ENCODE measurements at places on chromosomes 1 and 21. TPM values are rescaled to one million over a fixed set of nuclear protein-coding genes. Genes with fewer than 3 reads are reported as not detected.

SYCP1 gene
- total RNA-seq: not detected

SCAMP3 gene
- 47.0 TPM for total RNA-seq

KIF17 gene
- 1.7 TPM for total RNA-seq

PPFIA4 gene
- total RNA-seq: 3.1 TPM

ZNF678 gene
- total RNA-seq: 5.1 TPM

ARMH1 gene
- 0.57 TPM for total RNA-seq

A3GALT2 gene
- not detected for total RNA-seq

BRINP2 gene
- total RNA-seq: not detected

PTCH2 gene
- 0.14 TPM for total RNA-seq

HSD11B1 gene
- 1.7 TPM for total RNA-seq

LRIF1 gene
- 21.2 TPM for total RNA-seq

PGLYRP4 gene
- total RNA-seq: 4.0 TPM

SLC45A1 gene
- total RNA-seq: not detected

PLA2G2F gene
- total RNA-seq: not detected

FCGR3B gene
- not detected for total RNA-seq

EFNA4 gene
- 8.8 TPM for total RNA-seq

CDC42SE1 gene
- 152 TPM for total RNA-seq

STUM gene
- not detected for total RNA-seq

STRIP1 gene
- total RNA-seq: 61.8 TPM

EPS15 gene
- total RNA-seq: 37.9 TPM

USF1 gene
- 60.1 TPM for total RNA-seq

MYOC gene
- total RNA-seq: not detected

OLFML2B gene
- 0.21 TPM for total RNA-seq

CSF3R gene
- total RNA-seq: not detected

KCNJ9 gene
- total RNA-seq: under 0.01 TPM

SPRR1A gene
- 9.5 TPM for total RNA-seq

OLIG2 gene
- total RNA-seq: not detected

COL11A1 gene
- 0.07 TPM for total RNA-seq

KLF17 gene
- not detected for total RNA-seq

CLIC6 gene
- total RNA-seq: 0.71 TPM

Measured in nasal cavity respiratory epithelium epithelial cell of viscerocranial mucosa (primary cell).